Esophagus squamous epithelium (tissue), 5 donors: ENCODE measurements at places on chromosomes 13 and 19.

DNA sequence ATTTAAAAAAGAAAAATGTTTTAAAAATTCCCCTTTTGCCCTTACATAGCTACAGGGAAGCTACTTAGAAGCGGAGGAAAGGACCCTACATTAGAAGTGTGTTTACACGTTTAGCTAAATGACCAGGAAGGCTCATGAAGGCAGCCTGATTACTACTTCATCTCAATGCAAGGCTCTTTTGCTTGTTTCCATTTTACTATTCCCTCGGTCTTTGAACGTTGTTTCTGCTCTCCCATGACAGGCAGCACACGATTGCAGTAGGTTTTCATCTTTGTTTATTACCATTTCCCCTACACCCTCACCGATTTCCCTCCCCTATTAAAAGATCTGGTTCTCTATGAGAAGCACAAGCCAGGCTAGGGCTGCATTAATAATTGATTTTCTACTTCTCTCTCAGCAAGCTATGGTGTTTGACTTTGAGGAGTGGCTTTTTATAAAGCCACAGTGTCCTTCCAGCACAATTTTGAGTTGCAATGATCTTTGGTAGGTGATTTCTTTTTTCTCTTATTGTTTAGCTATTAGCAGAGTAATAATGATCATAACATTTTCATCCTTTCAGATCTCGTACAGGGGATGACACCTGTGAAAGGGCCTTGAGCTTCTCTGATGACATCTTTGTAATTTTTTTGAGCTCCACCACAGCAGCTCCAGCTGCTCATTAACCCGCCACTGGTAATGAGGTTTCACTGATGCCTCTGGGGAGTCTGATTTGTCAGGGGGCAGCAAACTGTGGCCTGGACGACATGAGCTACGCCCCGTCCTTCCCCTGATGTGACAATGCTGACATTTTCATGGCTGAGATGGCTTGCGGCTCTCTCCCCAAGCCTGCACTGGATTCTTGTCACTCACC lies 670.3 kb downstream of the UQCRFS1 start:
- DNase-seq: no peak

DNA sequence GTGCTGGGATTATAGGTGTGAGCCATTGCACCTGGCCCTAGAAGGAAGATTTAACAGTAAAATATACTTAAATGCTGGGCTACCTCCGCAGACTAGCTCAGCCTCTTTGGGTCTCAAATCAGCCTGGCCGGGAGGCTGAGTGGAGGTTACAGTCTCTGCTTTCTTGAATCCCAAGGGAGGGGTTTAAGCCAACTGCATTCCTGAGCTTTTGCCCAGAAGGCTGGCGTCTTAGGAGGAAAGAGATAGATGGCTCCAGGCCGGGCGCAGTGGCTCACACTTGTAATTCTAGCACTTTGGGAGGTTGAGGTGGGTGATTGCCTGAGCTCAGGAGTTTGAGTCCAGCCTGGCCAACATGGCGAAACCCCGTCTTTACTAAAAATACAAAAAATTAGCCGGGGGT lies 623 bp upstream of the C5AR1 start:
- no peak for DNase-seq

DNA sequence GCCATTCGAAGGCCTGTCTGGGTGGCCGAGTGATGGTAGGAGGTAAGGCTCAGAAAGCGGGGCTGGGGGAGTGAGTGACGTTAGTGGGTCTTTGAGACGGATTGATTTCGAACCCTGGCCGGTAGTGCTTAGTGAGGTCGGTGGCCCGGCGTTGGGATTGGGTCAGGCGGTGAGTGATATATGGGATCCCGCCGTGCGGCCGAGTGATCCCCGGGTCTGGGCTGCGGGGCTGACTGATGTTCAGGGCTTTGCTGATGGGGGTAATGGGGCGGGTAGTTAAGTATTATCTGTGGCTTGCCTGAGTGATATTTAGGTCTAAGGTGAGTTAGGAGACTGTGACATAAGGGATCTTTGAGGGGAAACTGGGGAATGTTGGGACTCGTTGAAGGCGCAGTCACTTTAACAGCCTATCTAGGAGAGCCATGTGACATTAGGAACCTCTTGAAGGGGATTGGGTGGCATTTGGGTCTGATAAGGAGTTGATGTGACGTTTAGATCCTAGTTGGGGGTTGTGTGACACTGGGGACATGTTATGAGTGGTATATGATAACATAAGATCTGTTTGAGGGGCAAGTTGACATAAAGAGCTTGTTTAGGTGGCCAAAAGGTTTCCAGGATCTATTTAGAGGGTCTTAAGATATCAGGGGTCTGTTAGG lies 543 bp downstream of the PSMC4 start:
- DNase-seq: no peak

DNA sequence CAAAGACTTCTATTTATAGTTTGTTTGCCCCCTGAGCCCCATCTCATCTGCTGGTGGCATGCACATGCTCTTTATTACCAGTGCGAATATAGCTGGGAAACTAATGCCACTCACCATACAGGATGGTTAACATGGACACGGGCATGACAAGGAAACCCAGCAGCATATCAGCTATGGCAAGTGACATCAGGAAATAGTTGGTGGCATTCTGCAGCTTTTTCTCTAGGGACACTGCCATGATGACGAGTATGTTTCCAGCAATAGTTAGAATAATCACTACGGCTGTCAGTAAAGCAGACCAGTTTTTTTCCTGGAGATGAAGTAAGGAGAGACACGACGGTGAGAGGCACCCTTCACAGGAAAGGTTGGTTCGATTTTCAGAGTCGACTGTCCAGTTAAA lies 1.5 kb downstream of the HTR2A start:
- DNase-seq: no peak

GRCh38 chr13:45521297-45521696 lies 56.6 kb downstream of the COG3 start:
- no peak for DNase-seq

GRCh38 chr19:2726904-2727639 lies 5.9 kb upstream of the DIRAS1 start:
- no peak for DNase-seq

- DNase-seq: no peak
Observed at GRCh38 chr19:5018224-5019015, 49.5 kb downstream of the KDM4B start.

GRCh38 chr13:76331943-76332712 lies 554.1 kb downstream of the KCTD12 start:
- DNase-seq: no peak

- DNase-seq: no peak
Observed at GRCh38 chr19:13164343-13165161, 14.3 kb downstream of the IER2 start.

GRCh38 chr13:111339366-111340143 lies 19.1 kb downstream of the TEX29 start:
- DNase-seq: no peak

GRCh38 chr13:81686877-81687276 lies 1346.0 kb upstream of the SPRY2 start:
- no peak for DNase-seq
